Esophagus muscularis mucosa (tissue), 4 donors: ENCODE measurements at places on chromosomes 13 and 19. TPM values are rescaled to one million over a fixed set of nuclear protein-coding genes. Genes with fewer than 3 reads are reported as not detected.

GRCh38 chr19:49425178-49425577 lies at the start of gene GFY:
Gene GFY, plus strand, starts transcription at chr19:49425388. Its CDS starts 1,043 bp downstream, at chr19:49426431.
- H3K27ac ChIP-seq: no peak within 1 kb of the TSS
- peaks cover 85% of the 10 kb centered on the region for H3K27me3 ChIP-seq
- H3K4me3 ChIP-seq: no peak within 1 kb of the TSS
- DNase-seq: no peak
- peaks cover 54% of the 10 kb centered on the region for H3K4me1 ChIP-seq

DNA sequence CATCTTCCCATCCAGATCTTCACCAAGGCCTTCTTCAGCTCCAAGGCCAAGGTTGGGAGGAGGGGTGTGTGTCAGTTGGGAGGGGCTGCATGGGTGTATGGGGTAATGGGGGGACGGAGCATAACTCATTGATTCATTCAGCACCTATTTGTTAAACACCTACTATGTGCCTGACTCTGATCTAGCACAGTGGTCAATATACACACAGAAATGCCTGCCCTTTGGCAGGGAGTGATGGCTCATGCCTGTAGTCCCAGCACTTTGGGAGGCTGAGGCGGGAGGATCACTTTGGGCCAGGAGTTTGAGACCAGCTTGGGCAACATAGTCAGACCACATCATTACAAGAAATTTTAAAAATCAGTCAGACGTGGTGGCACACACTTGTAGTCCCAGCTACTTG lies 19.2 kb upstream of the SPACA4 start:
- no peak overlapping the region for H3K27ac ChIP-seq
- peaks cover 6% of the 10 kb centered on the region for H3K4me1 ChIP-seq
- no peaks in the 10 kb centered on the region for H3K27me3 ChIP-seq
- H3K4me3 ChIP-seq: no peak overlapping the region

- no peak for DNase-seq
- H3K4me1 ChIP-seq: no peaks in the 10 kb centered on the region
- no peaks in the 10 kb centered on the region for H3K27me3 ChIP-seq
- H3K36me3 ChIP-seq: no peaks in the 10 kb centered on the region
- no peak overlapping the region for H3K27ac ChIP-seq
Observed at GRCh38 chr13:98338310-98338709, 161.2 kb upstream of the RNF113B start.

Gene KLK4
- total RNA-seq: not detected
